Stimulated activated naive CD8-positive, alpha-beta T cell treated with anti-CD3 and anti-CD28 coated beads, Interleukin-15, Interleukin-2, amounts not matched to agents 100 U/mL and 50 U/mL, for 24 hours (primary cell): ENCODE measurements at places on chromosomes 5 and 9.

- DNase-seq: no peak
Observed at GRCh38 chr5:145776886-145777285, 58.3 kb downstream of the PRELID2 start.

DNA sequence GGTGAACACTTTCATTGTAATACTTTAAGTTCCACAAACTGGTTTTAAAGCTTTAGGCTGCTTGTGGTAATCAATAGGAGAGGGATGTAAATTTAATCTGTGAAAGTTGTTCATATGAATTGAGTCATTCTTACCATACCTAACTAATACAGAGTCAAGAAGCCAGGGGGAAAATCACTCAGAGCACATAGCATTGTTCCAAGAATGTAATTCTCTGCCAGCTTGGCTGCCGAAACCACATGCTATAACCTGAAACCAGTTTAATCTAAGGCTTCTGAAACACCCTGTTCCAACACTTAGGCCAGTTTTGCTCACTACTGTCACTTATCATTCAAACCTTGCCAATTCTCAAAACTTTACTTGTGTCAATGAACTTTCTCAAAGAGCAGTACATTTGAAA is 528.8 kb upstream of the GRAMD2B start:
- no peak for DNase-seq

DNA sequence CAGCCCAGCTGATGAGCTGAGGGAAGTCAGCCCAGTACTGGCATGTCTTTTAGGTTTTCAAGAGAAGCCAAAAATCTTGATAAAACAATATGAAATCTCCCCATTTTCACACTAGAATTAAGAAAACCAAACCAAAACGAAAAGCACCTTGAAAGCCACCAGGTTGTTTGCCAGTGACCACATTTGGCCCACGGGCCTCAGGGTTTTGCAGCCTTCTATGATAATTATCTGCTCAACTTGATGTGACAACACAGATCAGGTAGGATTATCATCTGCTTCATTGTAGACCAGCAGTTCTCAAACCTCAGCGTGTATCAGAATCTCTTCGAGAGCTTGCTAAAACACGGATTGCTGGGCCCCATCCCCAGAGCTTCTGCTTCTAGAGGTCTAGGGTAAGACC is 101.4 kb downstream of the GALNT10 start:
- no peak for DNase-seq

DNA sequence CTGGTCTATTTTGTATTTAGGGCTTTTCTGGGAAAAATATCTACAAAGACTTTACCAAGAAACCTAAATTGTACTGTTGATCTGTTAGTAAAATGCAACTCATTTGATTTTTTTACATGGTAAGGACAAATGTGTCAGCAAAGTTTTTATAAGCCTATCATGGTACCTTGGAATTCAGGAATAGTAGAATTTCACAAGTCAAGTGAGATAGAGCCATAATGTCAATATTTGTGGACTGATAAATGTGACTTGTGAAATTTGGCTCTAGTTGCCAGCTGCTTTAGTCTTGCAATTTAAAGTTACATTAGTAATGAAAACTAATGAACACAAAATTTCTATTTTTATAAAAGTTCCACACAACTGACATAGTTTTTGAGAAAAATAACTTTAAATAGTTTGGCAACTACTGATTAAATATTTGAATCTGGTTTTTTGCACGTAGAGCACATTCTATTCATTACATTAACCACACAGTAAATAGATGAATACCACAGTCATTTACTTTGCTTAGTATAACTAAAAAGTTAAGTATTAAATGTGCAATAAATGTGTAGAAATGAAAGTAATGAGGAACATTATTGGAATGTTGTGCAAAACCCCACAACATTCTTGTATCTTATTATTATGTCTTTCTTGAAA is 41.2 kb upstream of the RIOK2 start:
- no peak for DNase-seq

DNA sequence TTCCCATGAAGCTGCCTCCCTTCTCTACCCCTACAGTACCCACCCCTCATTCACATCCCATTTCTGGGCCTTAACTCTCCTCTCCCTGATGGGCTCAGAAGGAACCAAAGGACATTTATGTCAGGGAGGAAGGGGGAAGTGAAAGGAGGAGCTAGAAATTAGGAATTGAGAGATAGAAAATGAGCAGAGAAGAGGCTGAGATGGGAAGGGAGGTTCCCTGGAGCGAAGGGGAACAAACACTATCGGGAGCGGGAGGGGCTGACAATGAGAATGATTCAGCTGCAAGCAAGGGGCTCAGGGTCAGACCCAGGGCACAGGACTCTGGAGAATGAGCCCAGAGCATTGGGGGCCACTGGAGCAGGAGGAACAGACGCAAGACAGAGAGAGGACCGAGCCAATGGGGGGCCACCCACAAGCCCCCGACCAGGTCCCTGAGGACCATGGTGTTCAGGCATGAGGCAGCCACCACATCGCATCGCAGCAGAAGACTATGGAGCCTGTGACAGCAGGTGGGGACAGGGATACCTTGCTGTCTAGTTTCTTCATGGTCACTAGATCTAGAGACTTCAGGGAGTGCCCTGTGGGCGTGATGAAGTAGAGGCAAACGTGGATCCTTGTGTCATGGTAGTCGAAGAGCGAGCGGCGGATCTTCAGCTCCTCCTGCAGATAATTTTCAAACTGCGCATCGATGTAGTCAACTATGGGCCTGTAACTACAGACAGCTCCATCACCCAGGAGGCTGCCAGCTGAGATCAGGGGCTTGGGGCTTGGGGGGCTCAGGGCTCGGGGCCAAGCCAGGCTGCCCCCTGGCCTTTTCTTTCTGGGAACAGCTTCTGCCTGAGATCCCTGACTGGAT is 13.6 kb downstream of the SEPTIN8 start:
- no peak for DNase-seq
